Ascending aorta (tissue), 2 donors: ENCODE measurements at places on chromosomes 6 and 20.
A peak's percentile ranks its signal among the peaks of the same experiment; 100 is the strongest.

GRCh38 chr20:47156301-47157137 is 200.0 kb downstream of the ZMYND8 start:
- no peak overlapping the region for H3K27ac ChIP-seq
- no peaks in the 10 kb centered on the region for H3K36me3 ChIP-seq
- no peak for DNase-seq
- no peaks in the 10 kb centered on the region for H3K27me3 ChIP-seq

DNA sequence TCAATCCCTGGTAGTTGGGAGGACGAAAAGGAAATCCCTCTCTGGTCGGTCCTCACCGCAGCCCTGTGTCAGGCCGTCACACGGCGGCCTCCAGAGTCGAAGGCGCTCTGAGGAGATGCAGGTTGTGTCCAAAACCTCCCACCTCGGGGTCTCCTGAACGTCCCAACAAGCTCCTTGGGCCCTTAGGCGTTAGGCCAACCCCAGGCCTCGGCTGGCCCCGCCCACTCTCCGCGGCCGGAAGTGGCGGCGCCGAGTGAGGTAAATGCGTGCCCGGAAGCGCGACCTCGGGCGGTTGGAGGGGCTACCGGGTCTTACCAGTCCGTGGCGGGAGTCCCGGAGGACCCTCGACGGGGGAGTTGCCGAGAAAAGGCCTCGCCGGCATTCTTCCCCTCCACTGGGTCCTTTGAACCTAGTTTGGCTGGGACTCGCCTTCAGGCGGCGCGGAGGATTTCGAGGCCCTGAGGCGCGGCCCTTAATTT is at the start of gene TDRD6:
TSS of gene TDRD6 (plus strand) at position 267 of the 479 bp plus-strand sequence. CDS start 244 bp downstream, outside the sequence.
- no peaks in the 10 kb centered on the region for H3K4me1 ChIP-seq
- DNase-seq, result no peak
- no peak within 1 kb of the TSS for H3K27ac ChIP-seq

DNA sequence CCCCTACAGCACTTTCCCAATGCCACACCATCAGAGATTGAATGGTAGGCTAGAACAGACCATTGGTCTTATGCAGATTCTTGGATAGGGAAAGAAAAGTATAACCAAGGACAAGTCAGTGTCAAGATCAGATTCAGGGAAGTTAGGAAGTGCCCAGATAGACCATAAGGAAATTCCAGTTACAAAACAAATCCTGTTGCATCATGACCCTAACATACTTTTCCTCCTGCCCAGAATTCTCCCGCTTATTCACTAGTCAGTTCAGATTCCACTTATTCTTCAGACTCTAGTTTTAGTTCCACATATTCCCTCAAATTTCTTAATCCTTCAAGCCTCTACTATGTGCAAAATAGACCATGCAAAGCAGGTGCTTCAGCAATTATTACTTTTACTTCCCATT is 20.7 kb downstream of the METTL24 start:
- H3K27ac ChIP-seq, result no peak overlapping the region
- no peaks in the 10 kb centered on the region for H3K36me3 ChIP-seq
- DNase-seq, result no peak
- no peak overlapping the region for H3K4me3 ChIP-seq

DNA sequence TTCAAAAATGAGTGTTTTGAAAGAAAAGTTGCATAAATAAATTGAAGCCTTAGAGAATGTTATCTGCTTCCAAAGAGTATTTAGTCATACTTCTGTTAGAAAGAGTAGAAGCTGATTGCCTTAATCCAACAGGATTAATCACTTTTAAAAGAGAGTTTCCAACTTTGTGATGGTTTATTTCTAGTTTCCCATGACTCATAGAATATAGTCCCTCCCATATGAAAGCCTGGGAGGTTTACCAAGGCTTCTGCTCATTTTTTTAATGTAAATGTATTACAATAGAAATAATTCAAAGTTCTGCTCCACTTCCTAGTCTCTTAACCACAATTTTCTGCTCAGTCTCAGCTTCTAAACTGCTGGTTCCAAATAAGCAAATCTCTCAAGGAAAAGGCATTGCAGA is 118.0 kb upstream of the IRAK1BP1 start:
- H3K27ac ChIP-seq, result no peak overlapping the region
- H3K36me3 ChIP-seq, result no peaks in the 10 kb centered on the region
- no peak for DNase-seq
- H3K27me3 ChIP-seq, result no peaks in the 10 kb centered on the region
- no peak overlapping the region for H3K4me3 ChIP-seq
- no peaks in the 10 kb centered on the region for H3K4me1 ChIP-seq

- H3K4me1 ChIP-seq, result no peaks in the 10 kb centered on the region
- no peak for DNase-seq
- no peak overlapping the region for H3K27ac ChIP-seq
- H3K4me3 ChIP-seq, result no peak overlapping the region
Measured at GRCh38 chr6:86707545-86708120, 229.7 kb upstream of the HTR1E start.

DNA sequence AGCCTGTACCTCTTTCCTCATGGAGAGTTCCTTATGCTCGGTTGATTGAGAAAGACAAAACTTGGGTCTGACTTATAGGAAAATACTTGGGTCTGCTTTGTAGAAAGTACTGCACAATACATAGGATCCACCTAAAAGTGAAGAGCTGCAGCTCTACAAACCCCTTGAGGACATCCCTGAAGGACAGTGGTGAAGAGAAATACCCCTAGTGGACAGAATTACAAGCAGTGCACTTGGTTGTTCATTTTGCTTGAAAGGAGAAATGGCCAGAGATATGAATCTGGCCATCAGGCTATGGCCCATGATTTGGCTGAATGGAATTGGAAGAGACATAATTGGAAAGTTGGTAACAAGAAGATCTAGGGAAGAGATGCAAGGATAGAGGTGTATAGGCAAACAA is 8.3 kb downstream of the CD24 start:
- H3K36me3 ChIP-seq, result no peaks in the 10 kb centered on the region
- no peak overlapping the region for H3K4me3 ChIP-seq
- no peak overlapping the region for H3K27ac ChIP-seq
- no peak for DNase-seq
- no peaks in the 10 kb centered on the region for H3K27me3 ChIP-seq
- no peaks in the 10 kb centered on the region for H3K4me1 ChIP-seq

- H3K27ac ChIP-seq, result peak overlapping the region; percentile 36
- H3K4me1 ChIP-seq, result peaks cover 5% of the 10 kb centered on the region
- no peak overlapping the region for H3K4me3 ChIP-seq
- peak; percentile 82 for DNase-seq
- no peaks in the 10 kb centered on the region for H3K36me3 ChIP-seq
Measured at GRCh38 chr20:64057628-64058498, 5.1 kb upstream of the TCEA2 start.

- H3K36me3 ChIP-seq, result no peaks in the 10 kb centered on the region
- H3K4me3 ChIP-seq, result no peak overlapping the region
- H3K27ac ChIP-seq, result no peak overlapping the region
- H3K27me3 ChIP-seq, result no peaks in the 10 kb centered on the region
- no peak for DNase-seq
Measured at GRCh38 chr20:50518270-50518721, 8.1 kb downstream of the PTPN1 start.

GRCh38 chr6:121485359-121485811 is 49.9 kb downstream of the GJA1 start:
- no peaks in the 10 kb centered on the region for H3K27me3 ChIP-seq
- DNase-seq, result no peak
- H3K27ac ChIP-seq, result no peak overlapping the region
- H3K4me1 ChIP-seq, result no peaks in the 10 kb centered on the region

- no peaks in the 10 kb centered on the region for H3K4me1 ChIP-seq
- H3K4me3 ChIP-seq, result peak overlapping the region; percentile 66
- H3K27me3 ChIP-seq, result no peaks in the 10 kb centered on the region
- no peaks in the 10 kb centered on the region for H3K36me3 ChIP-seq
- DNase-seq, result no peak
Measured at GRCh38 chr6:21586740-21587178, 6.8 kb upstream of the SOX4 start.

GRCh38 chr6:41922154-41922553 is 855 bp downstream of the BYSL start:
- peaks cover 8% of the 10 kb centered on the region for H3K4me1 ChIP-seq
- DNase-seq, result no peak
- no peaks in the 10 kb centered on the region for H3K27me3 ChIP-seq
- peaks cover 2% of the 10 kb centered on the region for H3K36me3 ChIP-seq
- H3K27ac ChIP-seq, result no peak overlapping the region
